ENCODE measurements at places on chromosomes 11 and 22. TPM values are rescaled to one million over a fixed set of nuclear protein-coding genes. Genes with fewer than 3 reads are reported as not detected.

NUP50 gene
- 35.1 TPM for total RNA-seq

OSM gene
- total RNA-seq, result not detected

DRAP1 gene
- 91.1 TPM for total RNA-seq

SYCE3 gene
- not detected for total RNA-seq

DDTL gene
- total RNA-seq, result 6.5 TPM
